A549 treated with DMSO at 1 μM for 4 hours (cell line): ENCODE measurements at places on chromosomes 2 and 18. TPM values are rescaled to one million over a fixed set of nuclear protein-coding genes. Genes with fewer than 3 reads are reported as not detected.

Gene MITD1
- total RNA-seq, result 25.0 to 31.9 TPM (median 29.6 TPM) in 5 replicates

Gene SERPINB10
- 0.22 TPM in 1 of 5 replicates, not detected in the others for total RNA-seq

Gene PCARE
- not detected in 5 replicates for total RNA-seq

Gene CDK15
- total RNA-seq, result not detected in 5 replicates

Gene SKOR2
- total RNA-seq, result not detected in 5 replicates

Gene DPP10
- not detected in 5 replicates for total RNA-seq

Gene DHRS9
- total RNA-seq, result 2.4 to 3.9 TPM (median 3.1 TPM) in 5 replicates

Gene MYO5B
- 12.4 to 14.9 TPM (median 13.0 TPM) in 5 replicates for total RNA-seq

Gene ZSWIM2
- not detected in 5 replicates for total RNA-seq

Gene DYNAP
- not detected in 5 replicates for total RNA-seq

Gene PLEKHM3
- 2.9 to 5.1 TPM (median 4.1 TPM) in 5 replicates for total RNA-seq

Gene ARHGAP28
- 0.03 to 0.37 TPM (median 0.09 TPM) in 5 replicates for total RNA-seq

Gene AKAIN1
- total RNA-seq, result not detected in 5 replicates

Gene DPYSL5
- 3.5 to 6.4 TPM (median 4.5 TPM) in 5 replicates for total RNA-seq

Gene DSG4
- total RNA-seq, result 0.02 TPM in 1 of 5 replicates, not detected in the others

Gene SPC25
- 16.7 to 21.9 TPM (median 20.7 TPM) in 5 replicates for total RNA-seq

Gene CNTNAP5
- not detected in 5 replicates for total RNA-seq

Gene KCNE4
- 0.87 to 1.6 TPM (median 1.2 TPM) in 5 replicates for total RNA-seq

Gene RAB31
- total RNA-seq, result 25.5 to 35.5 TPM (median 32.2 TPM) in 5 replicates

Gene LYPD1
- 15.1 to 20.5 TPM (median 18.2 TPM) in 5 replicates for total RNA-seq

Gene TP53I3
- 170 to 198 TPM (median 189 TPM) in 5 replicates for total RNA-seq

Gene GRHL1
- total RNA-seq, result 1.2 to 1.7 TPM (median 1.2 TPM) in 5 replicates

Gene ALKAL2
- not detected in 5 replicates for total RNA-seq

Gene EML6
- 1.3 to 1.8 TPM (median 1.5 TPM) in 5 replicates for total RNA-seq

Gene C2orf78
- not detected in 5 replicates for total RNA-seq

Gene STEAP3
- total RNA-seq, result 39.2 to 47.7 TPM (median 39.9 TPM) in 5 replicates

Gene NXPH2
- not detected in 5 replicates for total RNA-seq

Gene UGT1A3
- 0.06 to 0.16 TPM (median 0.13 TPM) in 4 of 5 replicates, not detected in the other for total RNA-seq

Gene DNER
- 5.6 to 9.1 TPM (median 6.7 TPM) in 5 replicates for total RNA-seq
